ENCODE measurements at places on chromosomes 6 and 20.

GRCh38 chr20:57940868-57941522 is 231.2 kb upstream of the PMEPA1 start:
- no peak for DNase-seq

DNA sequence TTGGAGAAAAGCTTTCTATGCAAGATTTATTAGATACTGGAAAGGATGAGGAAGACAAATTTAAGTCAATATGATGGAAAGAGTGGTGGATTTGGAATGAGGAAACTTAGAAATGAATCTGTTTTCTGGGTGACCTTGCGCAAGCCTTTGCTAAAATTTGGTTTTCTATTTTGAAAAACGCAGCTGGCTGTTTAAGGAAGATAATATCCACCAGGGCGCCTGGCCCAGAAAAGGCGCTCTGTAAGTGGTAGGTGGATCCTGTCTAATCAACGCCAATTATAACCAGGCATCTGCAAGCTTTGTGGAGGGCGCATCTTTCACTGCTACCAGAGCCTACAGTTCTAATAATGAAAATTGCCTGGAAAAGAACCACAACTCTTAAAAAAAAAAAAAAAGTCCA is 398 bp upstream of the SPATS1 start:
- DNase-seq, result no peak

DNA sequence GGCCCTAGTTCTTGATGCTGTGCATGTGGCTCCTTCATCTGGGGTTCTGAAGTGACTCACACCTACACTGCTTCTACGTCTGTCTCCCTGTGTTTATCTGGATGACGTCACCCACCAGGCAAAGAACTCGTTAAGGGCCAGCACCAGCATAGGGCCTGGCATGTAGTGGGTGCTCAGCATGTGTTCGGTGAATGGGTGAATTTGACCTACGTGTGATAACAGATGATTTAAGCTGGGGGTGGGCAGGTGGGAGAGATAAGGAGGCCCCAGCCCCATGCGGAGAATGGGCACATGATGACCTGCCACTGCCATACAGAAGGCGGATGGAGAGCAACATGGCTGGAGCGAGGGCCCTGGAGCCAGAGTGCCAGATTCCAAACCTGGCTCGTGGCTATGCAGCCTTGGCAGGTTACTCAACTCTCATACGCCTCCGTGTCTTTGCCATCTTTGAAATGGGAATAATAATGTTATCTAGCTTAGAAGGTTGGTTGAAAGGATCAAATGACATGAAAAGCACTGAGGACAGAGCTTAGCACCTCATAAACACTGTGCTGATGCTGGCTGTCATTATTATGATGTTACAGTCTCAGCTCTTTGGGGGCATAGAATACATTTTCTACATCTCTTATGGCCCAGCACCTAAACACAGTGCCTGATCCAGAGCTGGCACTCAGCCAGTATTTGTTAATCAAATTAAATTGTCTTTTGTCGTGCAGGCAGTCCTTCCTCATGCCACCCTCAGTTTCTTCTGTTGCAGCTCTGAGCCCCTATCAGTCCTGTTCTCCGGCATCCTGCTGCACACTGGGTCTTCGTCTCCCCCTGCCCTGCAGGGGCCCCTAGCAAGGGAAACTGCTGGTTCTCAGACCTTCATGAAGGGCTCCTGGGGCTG is 39.6 kb downstream of the VEGFA start:
- DNase-seq, result peak; percentile 41

GRCh38 chr6:98380589-98380988 is 453.8 kb upstream of the POU3F2 start:
- DNase-seq, result no peak

GRCh38 chr20:62978561-62978943 is 26.0 kb downstream of the SLC17A9 start:
- DNase-seq, result no peak

Data from SHP77 treated with DMSO at 0.1 percent for 48 hours (cell line).